CD4-positive, alpha-beta memory T cell (primary cell): ENCODE measurements at places on chromosomes 3 and 15.

GRCh38 chr3:172987273-172987672 is 153.8 kb downstream of the SPATA16 start:
- no peak for DNase-seq

- DNase-seq, result no peak
Observed at GRCh38 chr3:126360714-126361060, 3.5 kb upstream of the KLF15 start.

DNA sequence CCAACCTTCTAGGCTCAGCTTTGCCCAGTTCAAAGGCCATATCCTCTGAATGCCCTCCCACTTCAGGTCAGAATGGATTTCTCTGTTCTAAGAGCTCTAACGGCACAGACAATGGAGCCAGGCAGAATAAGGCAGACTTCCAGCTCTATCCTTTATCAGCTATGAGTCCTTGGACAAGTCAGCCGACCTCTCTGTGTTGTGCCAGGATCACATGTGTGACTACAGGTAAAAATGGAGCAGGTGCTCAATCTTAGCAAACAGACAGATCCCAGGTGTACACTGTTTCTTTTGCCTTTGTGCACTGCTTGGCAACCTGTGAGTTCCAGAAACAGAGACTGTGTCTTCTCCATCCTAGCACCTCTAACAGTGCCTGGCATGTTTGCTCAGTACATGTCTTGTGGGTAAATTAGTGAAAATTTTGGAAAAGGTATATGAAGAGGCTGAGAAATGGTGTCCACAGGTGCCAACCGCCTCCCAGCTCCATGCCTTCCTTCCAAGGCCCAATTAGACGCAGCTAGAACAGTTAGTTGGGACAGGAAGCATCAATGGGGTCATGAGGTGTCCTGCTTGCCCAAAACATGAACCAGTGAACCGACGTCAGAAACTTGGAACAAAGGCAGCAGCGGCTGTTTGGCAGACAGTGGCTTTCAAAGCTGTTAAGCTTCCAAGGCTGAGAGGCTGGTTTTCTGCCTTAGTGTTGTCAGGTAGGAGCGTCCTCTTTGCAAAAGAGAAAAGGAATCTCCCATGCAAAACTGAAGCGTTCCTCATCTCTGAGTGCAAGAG is 28.7 kb downstream of the TLE3 start:
- DNase-seq, result no peak

DNA sequence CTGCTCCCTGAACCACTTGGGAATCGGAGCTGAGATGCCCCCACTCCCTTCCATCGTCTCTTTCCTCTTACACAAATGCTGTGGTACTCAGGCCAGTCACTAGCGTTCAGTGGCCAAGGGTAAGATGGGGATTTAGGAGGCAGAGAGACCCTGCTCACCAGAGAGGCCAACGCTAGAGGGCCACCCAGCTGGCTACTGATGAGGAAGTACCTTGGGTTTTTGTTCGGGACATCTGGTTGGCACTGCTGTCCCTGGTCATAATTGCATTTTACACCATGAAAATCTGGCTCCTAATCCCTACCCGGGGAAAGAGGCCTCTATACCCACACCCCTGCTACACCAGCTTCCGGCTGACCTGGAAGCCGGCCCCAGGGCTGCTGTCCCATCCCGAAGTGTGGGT is 7.7 kb downstream of the MAP6D1 start:
- no peak for DNase-seq

GRCh38 chr3:31573036-31573779 is 40.5 kb downstream of the STT3B start:
- DNase-seq, result no peak
